Activated CD8-positive, alpha-beta memory T cell treated with anti-CD3 and anti-CD28 coated beads for 36 hours (primary cell): ENCODE measurements at places on chromosomes 1 and 21. TPM values are rescaled to one million over a fixed set of nuclear protein-coding genes. Genes with fewer than 3 reads are reported as not detected.

Gene TP73
- 0.84 TPM for total RNA-seq

Gene PRDM16
- not detected for total RNA-seq

Gene ZNF124
- total RNA-seq = 19.4 TPM

Gene FAM151A
- not detected for total RNA-seq

Gene A3GALT2
- not detected for total RNA-seq

Gene CLCA4
- total RNA-seq = not detected

Gene DNAJC11
- total RNA-seq = 75.5 TPM

Gene SHISA4
- 0.36 TPM for total RNA-seq

Gene OR2AK2
- not detected for total RNA-seq

Gene RGS13
- total RNA-seq = not detected

Gene GBP6
- total RNA-seq = 0.21 TPM

Gene CFHR1
- not detected for total RNA-seq

Gene ADGRB2
- total RNA-seq = 0.32 TPM

Gene CCDC181
- total RNA-seq = 0.48 TPM

Gene HENMT1
- total RNA-seq = 32.4 TPM

Gene CGN
- 1.2 TPM for total RNA-seq

Gene RSPO1
- total RNA-seq = not detected

Gene UBASH3A
- total RNA-seq = 28.2 TPM

Gene CLDN17
- not detected for total RNA-seq

Gene AK2
- 384 TPM for total RNA-seq

Gene OR2T33
- total RNA-seq = not detected

Gene RBP7
- not detected for total RNA-seq

Gene ITLN2
- not detected for total RNA-seq

Gene F13B
- total RNA-seq = not detected

Gene LCE2B
- total RNA-seq = not detected

Gene C1orf226
- not detected for total RNA-seq

Gene CHODL
- total RNA-seq = not detected
